Adipocyte (in vitro differentiated cells): ENCODE measurements at places on chromosomes 5 and 9.
A peak's percentile ranks its signal among the peaks of the same experiment; 100 is the strongest.

GRCh38 chr9:16559418-16560188 is 310.9 kb downstream of the BNC2 start:
- DNase-seq = no peak

DNA sequence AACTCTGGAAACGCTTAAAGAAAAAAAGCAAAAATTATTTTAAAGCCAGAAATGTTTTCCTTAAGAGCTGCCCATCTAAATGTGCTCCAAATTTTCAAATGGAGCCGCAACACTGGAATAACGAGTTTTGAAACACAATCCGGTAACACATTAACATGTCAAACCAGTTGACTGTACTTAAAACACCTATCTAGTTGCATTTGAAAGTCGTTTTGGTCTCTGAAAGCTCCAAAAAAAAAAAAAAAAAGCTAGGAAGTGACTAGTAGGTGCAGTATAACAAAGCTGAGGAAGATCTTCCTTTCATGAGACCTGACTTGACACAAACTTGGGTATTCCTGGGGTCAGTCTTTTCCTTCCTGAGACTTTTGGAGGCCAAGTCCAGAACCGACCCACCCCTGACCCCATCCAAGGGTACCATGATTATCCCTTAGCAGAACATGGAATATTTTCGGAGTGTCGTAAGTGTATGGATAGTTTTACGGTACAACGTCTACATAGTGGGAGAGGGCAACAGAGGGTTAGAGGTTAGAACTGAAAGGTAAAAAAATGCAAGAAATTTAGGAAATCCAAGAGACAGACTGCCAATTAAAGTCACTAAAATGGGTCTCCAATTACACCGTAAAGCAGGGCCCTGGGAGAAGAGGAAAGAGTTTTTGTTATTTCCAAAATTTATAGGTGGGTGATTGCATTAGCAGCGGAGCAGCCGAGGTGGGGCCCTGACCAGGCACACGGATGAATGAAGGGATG is 812 bp downstream of the CETN3 start:
- DNase-seq = no peak

GRCh38 chr9:91644433-91644832 is 220.8 kb upstream of the NFIL3 start:
- no peak for DNase-seq

- DNase-seq = no peak
Observed at GRCh38 chr5:173882632-173883031, 5.5 kb upstream of the CPEB4 start.

GRCh38 chr9:114908805-114909448 is 21.5 kb downstream of the TNFSF8 start:
- DNase-seq = no peak

GRCh38 chr5:37198842-37199241 is 50.3 kb downstream of the CPLANE1 start:
- DNase-seq = peak; percentile 13

GRCh38 chr9:4065054-4065453 is 234.8 kb downstream of the GLIS3 start:
- no peak for DNase-seq

GRCh38 chr5:140109759-140110645 is 3.9 kb upstream of the PURA start:
- DNase-seq = no peak

- no peak for DNase-seq
Observed at GRCh38 chr5:152366716-152367115, 38.4 kb downstream of the NMUR2 start.

DNA sequence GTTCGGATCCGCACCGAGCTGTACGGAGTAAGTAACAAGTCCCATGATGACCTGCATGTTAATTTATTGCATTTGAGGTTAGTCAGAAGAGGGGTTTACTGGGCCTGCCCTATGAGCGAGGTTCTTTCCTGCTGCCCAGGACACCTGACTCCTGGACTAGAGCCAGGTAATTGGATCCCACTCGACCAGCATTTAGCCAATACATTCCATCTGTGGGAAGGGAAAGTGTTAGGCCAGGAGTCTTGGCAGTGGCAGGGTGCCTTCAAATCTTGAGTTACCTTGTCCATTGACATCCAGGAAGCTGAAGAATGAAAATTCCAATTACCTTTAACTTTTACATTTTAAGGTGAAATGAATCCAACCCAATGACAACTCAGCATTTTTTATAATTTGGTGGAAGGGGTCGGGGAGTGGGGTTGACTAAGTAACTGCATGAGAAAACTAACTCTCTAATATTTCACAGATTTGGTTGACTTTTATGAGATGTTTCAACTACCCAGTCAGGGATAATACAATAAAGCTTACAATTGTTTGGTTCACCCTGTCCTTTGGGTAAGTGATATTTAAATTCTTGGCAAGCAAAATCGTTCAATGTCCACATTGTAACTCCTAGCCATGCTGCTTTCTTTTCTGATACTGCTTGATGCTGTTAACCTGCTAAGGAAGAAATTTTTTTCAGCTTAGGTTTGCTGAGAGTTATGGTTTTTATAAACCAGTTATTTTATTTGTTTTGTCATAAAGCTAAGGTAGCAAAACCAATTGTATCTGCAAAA is 111.6 kb upstream of the IQGAP2 start:
- no peak for DNase-seq

- DNase-seq = no peak
Observed at GRCh38 chr5:177397875-177398390, 2.5 kb downstream of the PFN3 start.

GRCh38 chr9:95506428-95506677 is 10.4 kb downstream of the PTCH1 start:
- DNase-seq = peak; percentile 72

- DNase-seq = no peak
Observed at GRCh38 chr9:87783180-87783579, 57.3 kb downstream of the CTSL start.

DNA sequence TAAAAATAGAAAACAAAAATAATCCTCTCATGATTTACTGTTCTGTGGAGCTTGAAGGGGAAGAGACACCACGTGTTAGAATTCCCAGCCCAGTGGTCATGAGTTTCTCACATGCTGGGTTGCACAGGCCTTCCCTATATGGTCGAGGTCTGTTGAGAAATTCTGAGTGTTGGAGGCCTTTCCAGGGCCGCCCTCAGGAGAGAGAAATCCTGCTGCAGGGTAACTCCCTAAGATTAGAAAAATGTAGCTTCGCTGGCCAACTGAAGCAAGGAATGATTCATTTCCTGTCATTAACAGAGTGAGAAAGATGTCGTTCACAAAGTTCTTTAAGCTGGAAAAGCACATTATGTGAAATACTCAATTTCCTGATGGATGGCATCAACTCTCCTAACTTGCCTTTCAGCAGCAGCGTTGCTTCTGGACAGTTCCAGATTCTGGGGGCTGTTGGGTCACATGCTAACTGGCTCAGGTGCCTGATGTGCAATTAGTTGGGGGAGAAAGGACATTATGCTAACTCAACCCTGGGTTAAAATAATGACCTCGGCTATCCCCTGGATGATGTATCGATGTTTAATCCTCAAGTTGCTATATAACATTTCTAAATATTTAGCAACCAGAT is 104.8 kb upstream of the CD180 start:
- peak; percentile 87 for DNase-seq

- DNase-seq = peak; percentile 39
Observed at GRCh38 chr5:103461243-103461642, 101.3 kb downstream of the NUDT12 start.

GRCh38 chr5:6904860-6905259 is 191.6 kb downstream of the TENT4A start:
- DNase-seq = no peak

GRCh38 chr9:37301042-37301853 is 121.2 kb upstream of the GRHPR start:
- no peak for DNase-seq

DNA sequence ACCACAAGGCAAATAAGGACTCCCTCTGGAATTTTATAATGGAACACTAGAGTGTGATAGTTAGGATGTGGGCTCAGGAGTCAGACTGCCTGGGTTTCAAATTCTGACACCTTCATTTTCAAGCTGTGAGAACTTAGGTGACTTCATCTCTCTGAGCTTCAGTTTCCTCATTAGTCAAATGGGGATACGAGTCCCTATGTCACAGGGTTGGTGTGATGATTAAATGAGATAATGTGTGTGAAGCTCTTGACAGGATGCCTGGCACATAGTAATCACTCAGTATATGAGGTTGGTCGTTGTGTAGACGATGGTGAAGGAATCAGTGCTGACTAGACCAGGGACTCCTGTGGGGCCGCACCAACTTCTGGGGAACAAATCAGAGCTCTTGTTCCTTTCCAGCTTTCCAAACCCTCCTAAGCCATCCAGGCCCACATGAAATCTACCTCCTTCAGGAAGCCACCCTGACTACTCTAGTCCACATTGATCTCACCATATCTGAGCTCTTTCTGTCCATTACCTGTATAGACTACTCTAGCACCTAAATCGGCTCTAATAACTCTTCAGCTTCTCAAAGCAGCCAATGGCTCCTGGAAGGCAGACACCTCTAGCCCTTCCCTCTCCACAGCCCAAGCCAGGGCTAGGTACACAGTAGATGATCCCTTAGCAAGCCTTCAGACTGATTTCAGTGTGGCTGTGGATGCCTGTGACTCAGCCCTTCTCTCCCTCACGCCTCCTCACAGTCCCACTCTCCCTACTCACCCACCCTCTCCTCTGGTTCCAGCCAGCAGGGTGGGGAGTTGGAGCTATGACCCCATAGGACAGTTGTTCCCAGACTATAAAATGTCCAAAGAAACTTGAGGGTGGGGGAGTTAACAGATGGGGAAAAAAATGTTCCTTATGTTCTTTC is 2.5 kb upstream of the TCF7 start:
- DNase-seq = peak; percentile 23

DNA sequence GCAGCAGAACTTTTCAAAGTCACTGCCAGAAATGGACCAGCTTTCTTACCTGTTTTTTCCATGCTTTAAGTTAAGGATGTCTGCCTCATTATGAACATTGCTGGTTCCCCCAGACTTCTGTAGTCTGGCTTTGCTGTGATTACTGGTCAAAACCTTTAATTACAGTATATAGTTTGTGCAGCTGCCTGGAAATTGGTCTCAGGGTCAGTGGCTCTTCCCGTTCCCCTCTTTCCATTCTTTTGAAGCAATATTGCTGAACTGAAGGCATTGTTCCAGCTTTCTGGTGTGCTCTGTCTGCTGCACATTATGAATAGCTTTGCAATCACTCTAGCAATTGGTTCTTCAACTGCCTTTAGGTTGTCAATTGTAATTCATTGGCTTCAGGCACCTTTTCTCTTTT is 206.5 kb downstream of the ARL15 start:
- DNase-seq = no peak

GRCh38 chr9:3285365-3286161 is 240.2 kb downstream of the RFX3 start:
- DNase-seq = peak; percentile 23
